Activated naive CD4-positive, alpha-beta T cell treated with anti-CD3 and anti-CD28 coated beads, Interleukin-2, amount 50 U/mL, for 72 hours (primary cell): ENCODE measurements at places on chromosomes 3 and 15. TPM values are rescaled to one million over a fixed set of nuclear protein-coding genes. Genes with fewer than 3 reads are reported as not detected.

Gene ROBO2
- not detected for total RNA-seq

Gene LTF
- not detected for total RNA-seq

Gene IFT80
- total RNA-seq = 13.3 TPM

Gene PPP1R14D
- not detected for total RNA-seq

Gene THRB
- not detected for total RNA-seq
